NCI-H82 (cell line): ENCODE measurements at places on chromosomes 5 and 9.

DNA sequence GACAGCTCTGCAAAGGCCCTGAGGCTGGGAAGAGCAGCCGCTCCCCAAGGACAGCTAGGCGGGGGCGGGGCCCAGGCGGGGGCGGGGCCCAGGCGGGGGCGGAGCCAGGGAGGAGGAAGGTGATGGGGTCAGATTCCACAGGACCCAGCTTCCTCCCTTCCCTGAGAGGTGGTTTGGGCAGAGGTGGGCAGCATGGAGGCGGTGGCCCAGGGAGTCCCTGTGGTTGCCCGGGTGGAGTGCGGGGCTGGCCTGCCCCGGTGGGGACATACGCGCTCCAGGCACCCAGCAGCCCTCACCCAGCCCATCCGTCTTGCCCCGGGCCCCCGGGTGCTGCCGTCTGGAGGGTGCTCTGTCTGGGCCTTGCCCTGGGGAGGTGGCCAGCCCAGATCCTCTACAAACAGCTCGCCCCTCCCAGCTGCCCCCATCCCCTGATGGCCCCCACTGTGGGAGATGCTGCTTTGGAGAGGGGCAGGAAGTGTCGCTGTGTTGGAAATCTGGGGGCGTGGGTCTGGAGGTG lies 11.0 kb upstream of the RNU6ATAC start:
- DNase-seq, result no peak

GRCh38 chr5:172284611-172284980 lies 1.0 kb upstream of the UBTD2 start:
- DNase-seq, result peak; percentile 51

GRCh38 chr5:61289669-61290306 lies 42.3 kb upstream of the ZSWIM6 start:
- no peak for DNase-seq

DNA sequence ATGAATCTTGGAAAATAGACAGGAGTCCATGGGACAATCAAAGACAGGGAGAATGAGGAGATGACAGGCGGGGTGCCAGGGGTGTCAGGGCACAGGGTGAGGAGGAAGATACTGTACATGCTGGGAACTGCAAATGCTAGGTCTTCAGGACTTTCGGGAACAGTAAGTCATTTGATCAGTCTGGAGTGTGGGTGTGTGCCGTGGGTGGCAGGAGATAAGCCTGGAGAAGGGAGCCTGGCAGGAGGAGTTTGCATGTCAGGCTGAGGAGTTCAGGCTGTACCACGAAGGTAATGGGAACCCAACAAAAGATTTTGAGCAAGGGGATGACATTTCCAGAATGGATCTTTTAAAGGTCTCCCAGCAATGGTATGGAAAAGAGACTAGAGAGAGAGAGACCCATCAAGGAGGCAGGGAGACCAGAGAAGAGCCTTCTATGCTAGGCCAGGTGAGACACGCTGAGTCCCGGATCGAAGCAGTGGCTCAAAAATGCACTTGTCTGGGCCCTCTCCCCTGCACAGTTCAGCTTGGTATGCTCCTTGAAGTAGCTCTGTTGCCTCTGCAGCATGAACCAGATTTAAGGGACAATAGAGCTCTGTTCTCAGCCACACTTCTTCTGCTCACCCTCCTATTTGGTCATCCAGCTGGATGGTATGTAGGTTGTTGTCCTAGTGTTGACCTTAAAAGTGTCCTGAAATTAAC lies 77.0 kb upstream of the FER start:
- no peak for DNase-seq

DNA sequence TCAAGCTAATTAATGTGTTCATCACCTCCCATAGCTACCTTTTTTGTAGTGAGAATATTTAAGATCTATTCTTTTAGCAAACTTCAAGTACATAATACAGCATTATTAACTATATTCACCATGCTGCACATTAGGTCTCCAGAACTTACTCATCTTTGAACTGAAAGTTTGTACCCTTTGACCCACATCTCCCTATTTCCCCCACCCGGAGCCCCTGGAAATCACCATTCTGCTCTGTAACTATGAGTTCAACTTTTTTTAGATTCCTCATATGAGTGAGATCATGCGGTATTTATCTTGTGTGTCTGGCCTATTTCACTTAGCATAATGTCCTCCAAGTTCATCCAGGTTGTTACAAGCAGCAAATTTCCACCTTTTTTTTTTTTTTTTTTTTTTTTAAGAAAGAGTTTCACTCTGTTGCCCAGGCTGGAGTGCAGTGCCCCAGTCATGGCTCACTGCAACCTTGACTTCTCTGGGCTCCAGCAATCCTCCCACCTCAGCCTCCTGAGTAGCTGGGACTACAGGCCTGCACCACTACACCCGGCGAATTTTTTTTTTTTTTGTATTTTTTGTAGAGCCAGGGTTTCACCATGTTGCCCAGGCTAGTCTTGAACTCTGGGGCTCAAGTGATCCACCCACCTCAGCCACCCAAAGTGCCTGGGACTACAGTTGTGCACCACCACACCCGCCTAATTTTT lies 100.4 kb upstream of the SAP30L start:
- DNase-seq, result no peak
